ENCODE measurements at places on chromosomes 5 and 9.

- no peak for DNase-seq
Measured at GRCh38 chr5:39948341-39948740, 523.6 kb upstream of the DAB2 start.

GRCh38 chr5:81779125-81779915 is 28.4 kb upstream of the SSBP2 start:
- peak; percentile 43 for DNase-seq

GRCh38 chr9:16821344-16821743 is 49.1 kb downstream of the BNC2 start:
- DNase-seq, result no peak

DNA sequence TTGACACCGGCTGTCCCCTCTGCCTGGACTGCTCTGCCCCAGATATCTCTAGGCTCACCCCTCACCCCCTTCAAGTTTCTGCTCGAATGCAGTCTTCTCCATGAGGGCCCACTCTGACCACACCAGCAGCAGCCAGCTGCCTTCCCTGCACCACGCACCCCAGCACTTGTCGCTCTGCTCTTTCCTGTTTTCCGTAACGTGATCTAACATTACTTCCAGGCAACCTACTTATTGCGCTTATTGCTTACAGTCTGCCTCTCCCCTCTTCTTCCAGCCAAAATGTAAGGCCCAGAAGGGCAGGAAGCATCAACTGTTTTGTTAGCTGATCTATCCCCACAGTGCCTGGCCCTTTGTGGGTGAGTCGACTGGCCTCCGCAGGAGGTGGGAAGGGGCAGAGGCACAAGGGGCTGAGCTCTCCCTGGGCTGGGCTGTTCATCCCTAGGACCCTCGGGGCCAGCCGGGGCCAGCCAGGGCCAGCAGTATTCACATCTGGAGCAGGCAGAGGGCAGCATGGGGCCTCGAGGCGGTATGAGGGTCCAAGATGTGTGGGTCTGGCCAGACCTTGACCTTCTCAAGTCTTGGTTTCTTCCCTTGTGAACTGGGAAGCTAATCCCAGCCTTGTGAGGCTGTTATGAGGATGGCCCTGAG is 11.6 kb upstream of the DBN1 start:
- DNase-seq, result no peak

DNA sequence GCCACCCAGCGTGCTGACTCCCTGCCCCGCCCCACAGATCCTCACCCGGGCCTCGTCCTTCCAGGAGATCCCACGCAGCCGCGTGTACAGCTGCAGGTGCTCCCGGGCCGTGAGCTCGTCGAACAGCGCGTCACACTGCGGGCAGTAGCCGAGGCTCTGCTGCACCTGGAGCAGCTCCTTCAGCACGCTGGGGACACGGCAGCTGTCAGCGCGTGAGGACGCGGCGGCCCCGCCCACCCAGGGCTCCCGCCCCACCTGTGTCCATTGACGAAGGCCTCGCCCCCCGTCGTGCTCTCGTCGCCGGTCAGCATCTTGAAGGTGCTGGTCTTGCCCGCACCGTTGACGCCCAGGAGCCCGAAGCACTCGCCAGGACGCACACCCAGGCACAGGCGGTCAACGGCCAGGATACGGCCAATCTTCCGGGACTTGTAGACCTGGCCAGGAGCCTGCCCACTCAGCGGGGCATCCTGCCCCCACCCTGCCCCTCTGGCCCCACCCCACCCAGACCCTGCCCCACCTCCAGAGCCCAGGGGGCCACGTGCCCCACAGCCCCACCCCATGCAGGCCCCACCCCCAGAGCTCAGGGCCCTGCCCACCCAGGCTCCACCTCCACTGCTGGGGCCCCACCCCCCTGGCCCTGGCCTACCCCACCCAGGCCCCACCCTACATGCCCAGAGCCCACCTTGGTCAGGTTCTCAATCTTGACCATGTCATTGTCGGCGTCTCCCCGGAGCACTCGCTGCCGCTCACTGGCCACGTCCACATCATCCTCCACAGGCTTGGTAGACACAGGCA is 13.8 kb upstream of the CLIC3 start:
- no peak for DNase-seq

DNA sequence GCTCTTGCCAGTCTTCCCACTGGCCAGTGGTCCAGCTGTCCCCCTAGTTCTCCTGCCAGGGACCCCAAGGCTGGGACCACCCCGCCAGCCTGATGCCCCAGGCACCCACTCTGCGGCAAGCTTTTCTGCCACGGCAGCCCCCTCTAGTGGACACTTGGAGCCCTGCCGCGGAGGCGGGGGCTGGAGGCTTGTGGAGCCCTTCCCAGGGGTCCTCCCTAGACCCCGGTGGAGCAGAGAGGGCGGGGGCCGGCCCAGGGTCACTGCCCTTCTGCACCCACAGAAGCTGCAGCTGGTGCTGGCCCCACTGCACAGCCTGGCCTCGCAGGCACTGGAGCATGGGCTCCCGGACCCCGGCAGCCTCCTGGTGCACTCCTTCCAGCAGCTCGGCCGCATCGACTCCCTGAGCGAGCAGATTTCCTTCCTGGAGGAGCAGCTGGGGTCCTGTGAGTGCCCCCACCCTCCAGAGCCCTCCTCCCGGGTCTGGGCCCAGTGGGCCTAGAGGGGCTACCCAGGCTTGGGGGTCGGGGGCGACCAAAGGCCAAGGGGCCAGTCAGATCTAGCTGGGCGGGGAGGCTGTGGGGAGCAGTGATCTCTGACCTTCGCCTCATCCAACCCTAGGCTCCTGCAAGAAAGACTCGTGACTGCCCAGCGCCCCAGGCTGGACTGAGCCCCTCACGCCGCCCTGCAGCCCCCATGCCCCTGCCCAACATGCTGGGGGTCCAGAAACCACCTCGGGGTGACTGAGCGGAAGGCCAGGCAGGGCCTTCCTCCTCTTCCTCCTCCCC is 9.1 kb downstream of the EGFL7 start:
- DNase-seq, result peak; percentile 20

GRCh38 chr9:129458663-129459546 is 162.0 kb downstream of the C9orf50 start:
- DNase-seq, result no peak

DNA sequence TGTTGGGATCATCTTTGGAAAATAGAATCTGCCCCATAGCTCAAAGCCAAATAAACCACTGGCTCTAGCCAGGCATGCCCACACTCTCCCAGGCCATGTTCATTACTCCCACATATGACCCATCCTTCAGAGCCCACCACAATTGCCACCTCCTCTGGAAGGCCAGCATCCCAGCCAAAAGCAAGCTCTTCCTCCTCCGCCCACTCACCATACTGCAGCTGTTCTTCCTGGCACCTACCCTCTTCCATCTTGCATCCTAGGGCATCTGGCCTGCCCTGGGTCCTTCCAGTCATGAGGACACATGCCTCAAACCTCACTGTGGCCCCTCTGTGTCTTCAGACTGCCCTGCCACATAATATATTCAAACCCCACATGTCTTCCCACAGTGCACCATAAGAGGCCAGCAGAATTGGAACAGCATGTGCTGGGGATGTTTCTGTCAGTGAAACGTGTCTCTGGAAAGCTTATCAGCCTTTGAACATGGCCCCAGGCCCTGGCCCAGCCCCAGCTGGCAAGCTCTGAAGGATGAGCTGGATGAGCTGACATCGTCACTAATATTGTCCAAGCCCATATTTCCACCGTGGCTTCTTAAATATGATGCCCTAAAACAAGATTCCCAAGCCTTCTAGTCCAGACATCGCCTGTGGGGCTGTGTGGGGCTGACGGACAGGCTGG is 230.8 kb downstream of the AGTPBP1 start:
- DNase-seq, result no peak

DNA sequence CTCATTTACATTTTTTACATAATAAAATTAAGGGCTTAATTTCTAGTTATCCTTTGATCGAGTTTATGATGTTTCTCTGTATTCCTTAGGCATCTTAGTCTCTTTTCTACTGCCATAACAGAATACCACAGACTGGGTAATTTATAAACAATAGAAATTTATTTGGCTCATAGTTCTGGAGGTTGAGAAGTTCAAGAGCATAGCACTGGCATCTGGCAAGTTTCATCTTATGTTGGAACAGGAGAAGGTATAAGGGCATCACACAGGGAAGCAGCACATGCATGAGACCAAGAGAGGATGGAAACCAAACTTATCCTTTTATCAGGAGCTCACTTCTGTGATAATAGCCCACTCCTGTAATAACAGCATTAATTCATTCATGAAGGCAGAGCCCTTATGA is 284.9 kb upstream of the COX7C start:
- no peak for DNase-seq

GRCh38 chr9:27467486-27467885 is 56.6 kb upstream of the IFNK start:
- DNase-seq, result no peak

- no peak for DNase-seq
Measured at GRCh38 chr9:127130661-127131538, 8.5 kb upstream of the ANGPTL2 start.

DNA sequence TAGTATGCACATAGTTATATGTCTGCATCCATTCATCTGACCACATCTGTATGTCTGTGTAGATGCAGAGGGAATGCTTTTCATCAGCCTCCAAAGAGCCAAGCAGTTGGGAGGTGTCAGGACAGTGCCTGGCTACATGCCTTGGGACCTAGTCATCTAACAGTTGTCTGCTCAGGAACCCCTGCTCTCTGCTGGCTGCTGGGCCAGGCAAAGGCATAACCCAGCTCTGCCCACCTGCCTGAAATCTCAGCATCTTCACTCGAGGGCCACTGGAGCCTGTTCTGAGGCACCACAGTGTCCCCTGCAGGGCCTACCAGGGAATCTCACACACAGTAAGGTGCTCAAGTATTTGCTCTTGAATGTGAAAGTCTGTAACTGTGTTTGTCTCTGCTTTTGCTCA is 3.7 kb downstream of the C9orf50 start:
- DNase-seq, result peak; percentile 80

GRCh38 chr5:146313027-146313426 is 25.6 kb upstream of the POU4F3 start:
- DNase-seq, result no peak

DNA sequence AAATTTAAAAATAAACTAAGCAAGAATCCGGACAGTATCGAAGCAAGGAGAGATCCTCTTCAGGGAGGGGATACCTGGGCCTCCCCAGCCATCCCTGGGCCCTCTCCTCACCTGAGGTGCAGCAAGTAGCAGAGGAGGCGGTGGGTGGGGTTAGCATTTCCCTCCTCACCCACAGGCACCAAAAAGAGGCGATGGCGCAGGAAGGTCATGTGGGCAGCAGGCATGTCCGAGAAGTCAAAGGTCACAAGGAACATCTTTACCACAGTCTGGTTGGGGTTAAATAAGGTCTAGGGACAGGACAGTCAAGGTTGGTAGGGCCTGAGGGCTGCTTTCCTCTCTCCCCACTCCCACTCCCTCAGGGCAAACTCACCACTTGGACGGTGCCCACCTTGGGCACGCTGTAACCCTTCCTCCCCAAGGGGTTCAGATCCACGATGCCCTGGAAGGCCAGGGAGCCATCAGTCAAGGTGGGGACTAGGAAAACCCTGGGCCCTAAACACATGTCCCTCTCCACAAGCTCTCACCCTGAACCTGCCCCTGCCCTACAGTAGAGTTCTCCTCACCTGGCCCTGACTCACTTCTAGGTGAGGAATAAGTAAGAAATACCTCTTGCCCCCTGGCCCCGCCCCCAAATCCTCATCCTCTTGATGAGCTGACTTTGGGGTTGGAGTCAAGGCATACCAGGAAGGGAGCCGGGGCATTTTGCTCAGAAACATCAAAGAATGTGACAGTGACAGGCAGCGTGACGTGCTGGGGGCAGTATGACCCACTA is 2.8 kb upstream of the STOML2 start:
- no peak for DNase-seq

GRCh38 chr5:126988021-126988569 is 42.3 kb downstream of the MARCHF3 start:
- DNase-seq, result no peak

DNA sequence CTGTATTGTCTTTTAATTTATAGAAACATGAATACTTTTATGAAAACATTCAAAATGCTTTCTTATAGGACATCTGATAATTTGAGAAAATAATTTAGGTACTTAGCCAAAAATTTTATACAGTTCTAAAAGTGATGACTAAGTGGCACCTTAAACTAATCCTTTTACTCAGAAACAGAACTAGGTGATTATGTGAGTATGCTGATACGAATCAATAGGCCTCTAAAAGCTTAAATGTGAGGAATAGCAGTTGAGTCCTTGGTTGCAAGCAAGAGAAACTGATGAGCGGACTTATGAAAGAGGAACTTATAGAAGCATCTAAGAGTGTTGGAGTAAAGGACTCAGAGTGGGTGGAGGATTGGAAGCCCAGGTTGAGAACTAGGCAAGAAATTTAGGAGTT is 26.4 kb downstream of the ANXA1 start:
- no peak for DNase-seq

GRCh38 chr9:126429190-126429589 is 102.6 kb downstream of the MVB12B start:
- DNase-seq, result no peak

DNA sequence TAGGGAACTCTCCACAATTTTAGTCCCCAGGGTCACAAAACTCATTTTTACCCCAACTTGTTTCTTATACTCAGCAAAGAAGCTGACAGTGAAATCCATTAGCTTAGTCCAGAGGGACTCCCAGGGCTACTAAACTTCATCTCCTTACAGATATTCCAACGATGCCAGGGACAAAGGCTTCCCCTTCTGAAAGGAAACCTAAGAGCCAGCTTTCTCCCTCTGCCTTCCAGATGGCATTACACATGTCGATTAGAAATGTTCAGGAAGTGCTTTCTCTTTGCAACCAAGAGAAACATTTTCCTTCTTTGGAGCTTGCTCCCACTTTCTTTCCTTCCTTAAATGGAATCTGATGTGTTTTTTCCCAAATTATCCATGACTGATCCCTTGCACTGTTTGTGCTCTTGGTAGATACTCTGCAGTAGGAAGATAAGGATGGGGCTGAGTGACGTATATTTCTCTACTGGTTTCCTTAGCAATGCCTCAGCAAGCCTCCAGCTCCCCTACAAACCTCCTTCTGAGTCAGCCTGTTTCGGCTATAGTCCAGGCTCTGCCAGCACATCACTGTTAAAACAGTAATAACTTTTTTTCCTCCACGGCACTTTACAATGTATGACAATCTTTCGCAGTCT is 43.0 kb upstream of the HTR4 start:
- no peak for DNase-seq

GRCh38 chr5:151886546-151887275 is 37.9 kb downstream of the GLRA1 start:
- peak; percentile 16 for DNase-seq

GRCh38 chr9:132588501-132589147 is 6.2 kb downstream of the BARHL1 start:
- no peak for DNase-seq

GRCh38 chr5:115267617-115268016 is 4.9 kb upstream of the PGGT1B start:
- DNase-seq, result peak; percentile 77

- no peak for DNase-seq
Measured at GRCh38 chr9:109937861-109938453, 158.0 kb downstream of the PALM2AKAP2 start.

DNA sequence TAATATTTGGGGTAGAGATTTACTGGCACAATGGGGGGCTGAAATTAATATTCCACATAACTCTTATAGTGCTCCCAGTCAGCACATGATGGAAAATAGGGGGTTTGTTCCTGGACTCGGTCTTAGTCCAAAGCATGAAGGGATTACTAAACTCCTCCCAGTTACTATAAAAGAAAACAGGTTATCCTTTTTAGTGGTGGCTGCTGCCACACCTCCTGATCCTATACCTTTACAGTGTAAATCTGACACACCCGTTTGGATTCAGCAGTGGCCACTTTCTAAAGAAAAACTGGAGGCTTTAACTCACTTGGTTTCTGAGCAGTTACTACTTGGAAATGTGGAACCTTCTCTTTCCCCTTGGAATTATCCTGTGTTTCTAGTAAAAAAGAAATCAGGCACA is 572.9 kb upstream of the PTGER4 start:
- no peak for DNase-seq

Data from kidney tubule cell (primary cell).